ENCODE measurements at places on chromosomes 11 and 22. TPM values are rescaled to one million over a fixed set of nuclear protein-coding genes. Genes with fewer than 3 reads are reported as not detected.
A peak's percentile ranks its signal among the peaks of the same experiment; 100 is the strongest.

DNA sequence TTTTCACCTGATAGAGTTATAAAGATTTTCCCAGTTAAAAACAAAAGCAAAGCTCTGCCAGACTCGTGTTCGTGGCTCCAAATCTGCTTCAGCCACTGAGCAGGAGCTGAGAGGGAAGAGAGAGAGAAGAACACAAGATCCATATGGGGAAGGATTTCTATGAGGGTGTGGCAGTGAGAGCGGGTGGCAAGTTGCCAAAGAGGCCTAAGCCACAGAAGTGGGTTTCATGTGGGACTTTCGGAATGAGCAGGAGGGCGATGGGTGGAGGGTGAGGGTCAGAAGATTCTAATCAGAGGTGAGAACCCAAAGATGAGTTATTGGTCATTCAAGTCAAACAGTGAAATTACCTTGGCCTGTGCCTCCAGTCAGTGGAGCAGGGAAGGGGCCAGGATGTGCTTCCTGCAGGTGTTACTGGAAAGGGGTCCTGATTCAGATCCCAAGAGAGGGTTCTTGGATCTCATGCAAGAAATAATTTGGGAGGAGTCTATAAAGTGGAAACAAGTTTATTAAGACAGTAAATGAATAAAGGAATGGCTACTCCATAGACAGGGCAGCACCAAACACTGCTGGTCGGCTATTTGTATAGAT is 40.5 kb upstream of the TOP3B start:
- no peak for DNase-seq

DNA sequence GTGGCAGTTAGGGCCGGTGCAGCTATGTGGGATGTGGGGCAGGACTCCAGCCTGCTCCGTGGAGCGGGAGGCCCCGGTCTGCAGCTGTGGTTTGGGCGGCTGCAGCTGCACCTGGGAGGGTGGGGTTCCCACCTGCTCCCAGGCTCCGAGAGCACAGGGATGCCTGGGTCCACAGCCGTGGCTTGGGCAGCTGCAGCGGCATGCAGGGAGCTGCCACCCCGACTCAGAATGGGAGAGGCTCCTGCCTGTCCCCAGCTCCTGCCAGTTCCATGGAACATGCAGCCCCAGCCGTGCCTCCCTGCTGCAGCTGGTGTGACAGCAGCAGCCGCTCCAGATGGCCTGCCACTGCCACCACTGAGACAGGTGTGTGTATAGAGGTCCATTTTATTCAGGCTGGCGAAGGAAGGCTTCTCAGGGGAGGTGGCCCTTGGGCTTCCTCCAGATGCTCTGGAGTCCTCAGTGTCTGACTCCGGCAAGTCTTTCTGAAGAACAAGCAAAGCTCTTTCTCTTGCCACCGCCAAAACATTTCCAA is 21.8 kb upstream of the UPK3A start:
- no peak for DNase-seq

DNA sequence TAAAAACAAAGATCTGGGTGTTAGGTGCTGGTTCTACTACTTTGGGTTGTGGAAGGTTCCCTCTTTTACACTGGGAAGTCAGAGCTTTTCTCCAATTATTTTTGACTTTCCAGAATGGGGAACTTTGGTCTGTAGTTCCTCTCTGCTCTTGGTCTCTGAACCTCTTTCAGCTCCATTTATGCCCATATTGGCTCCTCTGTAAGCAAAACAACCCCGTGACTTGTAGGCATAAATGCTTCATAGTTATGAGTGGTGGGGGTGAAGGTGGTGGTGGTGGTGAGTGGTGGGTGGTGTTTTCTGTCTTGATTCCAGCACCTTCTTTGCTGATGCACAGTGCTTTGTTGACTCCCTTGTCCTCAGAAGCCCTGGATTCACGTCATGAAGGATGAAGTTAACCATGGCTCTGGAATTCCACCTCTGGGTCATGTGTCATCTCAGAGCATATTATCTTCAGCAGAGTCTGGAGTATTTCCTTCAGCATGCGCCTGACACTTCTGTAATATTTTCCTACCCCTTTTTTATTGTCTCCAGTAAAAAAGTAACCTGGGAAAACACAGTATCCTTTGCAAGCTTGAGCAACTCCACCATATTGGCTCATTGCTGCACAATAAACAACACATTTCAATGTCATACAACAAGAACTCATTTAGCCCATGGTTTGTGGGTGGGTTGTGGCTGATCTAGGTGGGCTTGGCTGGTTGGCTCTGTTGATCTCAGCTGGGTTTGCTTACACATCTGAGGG is 24.1 kb upstream of the GRK3 start:
- no peak for DNase-seq

- DNase-seq, result no peak
Measured at GRCh38 chr22:44326491-44326885, 13.7 kb upstream of the SHISAL1 start.

DNA sequence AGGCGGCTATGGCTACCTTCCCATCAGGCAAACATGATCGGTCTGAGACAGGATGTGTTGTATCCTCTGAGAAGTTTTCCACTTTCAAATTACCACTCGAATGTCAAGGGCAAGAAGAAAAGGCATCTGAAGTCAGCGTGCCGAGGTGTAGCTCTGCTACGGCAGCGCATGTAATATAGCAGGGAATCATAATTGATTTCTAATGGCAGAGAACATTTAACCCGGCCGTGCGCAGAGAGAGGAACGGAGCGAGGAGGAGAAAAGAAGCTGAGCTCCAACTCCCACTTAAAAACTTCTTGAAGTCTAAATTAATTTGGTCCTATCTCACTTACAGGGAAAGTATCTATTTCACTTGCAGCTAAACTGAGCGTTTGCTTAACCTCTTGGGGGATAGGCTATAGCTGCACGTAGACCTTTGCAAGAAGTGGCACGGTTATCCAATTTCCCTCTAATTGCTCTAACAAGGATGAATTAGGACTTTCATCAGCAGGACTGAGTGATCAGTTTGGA is 137.3 kb upstream of the KIRREL3 start:
- no peak for DNase-seq

- DNase-seq, result no peak
Measured at GRCh38 chr22:29813563-29813962, 24.5 kb downstream of the ASCC2 start.

- DNase-seq, result no peak
Measured at GRCh38 chr22:31148488-31148887, 8.2 kb upstream of the PLA2G3 start.

DNA sequence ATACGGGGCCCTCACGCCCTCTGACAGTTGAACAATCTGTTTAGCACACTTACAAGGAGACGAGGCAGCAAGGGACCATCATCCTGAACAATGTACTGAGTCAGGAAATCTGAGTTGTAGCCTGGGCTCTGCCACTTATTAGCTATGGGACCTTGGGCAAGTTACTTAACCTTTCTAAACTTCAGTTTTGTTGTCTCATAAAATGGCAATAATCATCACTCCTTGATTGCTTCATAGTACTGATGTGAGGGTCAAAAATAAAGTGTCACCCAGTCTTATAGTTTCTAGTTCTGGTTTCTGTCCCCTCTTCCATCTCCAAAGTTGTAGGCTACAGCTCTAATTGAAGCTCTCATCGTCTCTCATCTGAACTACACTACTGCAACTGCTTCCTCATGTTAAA is 46.7 kb downstream of the RELT start:
- DNase-seq, result no peak

DNA sequence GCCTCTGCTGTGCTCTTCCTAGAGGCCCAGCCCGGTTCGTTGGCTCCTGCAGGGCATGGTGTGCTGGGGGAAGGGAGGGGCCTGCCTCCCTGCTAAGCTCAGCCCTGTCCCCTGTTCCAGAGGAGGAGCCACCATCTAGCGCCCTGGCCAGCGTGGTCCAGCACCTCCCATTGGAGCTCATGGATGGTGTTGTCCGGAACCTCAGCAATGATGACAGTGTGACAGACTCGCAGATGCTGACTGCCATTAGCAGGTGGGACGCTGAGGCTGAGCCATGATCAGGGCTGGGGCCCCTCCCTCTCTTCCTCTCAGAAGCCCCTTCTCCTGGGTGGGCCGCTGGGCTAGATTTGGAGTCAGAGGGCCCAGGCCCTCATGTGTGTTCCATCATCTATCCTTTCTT is 9.1 kb downstream of the USP35 start:
- no peak for DNase-seq

GRCh38 chr11:32044158-32044863 is 46.6 kb upstream of the RCN1 start:
- DNase-seq, result no peak

DNA sequence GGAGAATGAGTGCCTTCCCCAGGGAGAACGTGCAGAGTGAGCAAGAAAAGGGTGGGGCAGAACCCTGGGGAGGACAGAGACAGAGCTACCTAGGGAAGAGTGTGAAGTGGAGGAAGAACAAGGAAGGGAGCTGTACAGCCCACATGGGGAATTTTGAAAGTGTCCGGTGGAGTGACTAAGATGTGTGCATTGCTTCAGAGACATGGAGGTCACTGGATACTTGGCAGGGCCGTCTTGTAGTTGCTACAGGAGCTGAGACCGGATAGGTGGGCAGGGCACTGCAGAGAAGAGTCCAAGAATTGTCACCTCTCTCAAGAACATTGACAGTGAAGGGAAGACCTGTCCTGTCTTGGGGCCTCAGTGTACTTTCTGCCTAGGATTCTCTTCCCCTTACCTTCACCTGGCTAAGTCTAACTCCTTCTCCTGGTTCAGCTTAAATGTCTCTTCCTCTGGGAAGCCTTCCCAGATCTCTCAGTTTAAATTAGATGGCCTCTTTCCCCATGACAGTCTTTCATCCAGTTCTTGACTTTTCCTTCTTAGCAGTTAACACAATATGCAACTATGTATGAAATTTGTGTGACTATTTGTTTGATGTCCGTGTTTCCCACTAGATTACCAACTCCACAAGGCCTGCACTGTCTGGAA is 9.2 kb upstream of the P2RY6 start:
- DNase-seq, result no peak

DNA sequence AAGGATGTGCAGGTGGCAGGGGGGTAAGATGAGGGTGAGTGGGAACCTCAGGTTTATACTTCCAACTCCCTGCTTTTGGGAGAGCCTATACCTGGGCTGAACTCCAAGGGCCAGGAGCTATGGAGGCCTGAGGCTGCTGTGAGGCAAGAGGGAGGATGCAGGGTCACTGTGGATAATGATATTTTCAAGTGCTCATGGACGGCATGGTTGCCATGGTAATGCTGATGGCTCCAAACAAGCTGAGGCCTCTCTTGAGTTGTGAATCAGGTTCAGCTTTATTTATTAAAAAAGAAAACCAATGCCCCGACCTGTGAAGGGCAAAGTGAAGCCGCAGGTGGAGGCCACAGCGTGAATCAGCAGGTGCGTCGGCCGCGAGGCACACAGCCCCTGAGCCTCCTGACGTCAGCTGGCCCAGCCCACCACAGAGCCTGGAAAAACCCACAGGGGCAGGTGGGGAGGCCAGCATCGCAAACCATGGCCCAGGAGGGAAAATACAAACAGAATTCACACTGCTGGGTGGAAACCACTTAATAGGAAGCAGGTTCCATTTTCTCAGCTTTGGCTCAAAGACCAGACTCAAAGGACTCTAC is 17.4 kb upstream of the CREB3L1 start:
- no peak for DNase-seq

DNA sequence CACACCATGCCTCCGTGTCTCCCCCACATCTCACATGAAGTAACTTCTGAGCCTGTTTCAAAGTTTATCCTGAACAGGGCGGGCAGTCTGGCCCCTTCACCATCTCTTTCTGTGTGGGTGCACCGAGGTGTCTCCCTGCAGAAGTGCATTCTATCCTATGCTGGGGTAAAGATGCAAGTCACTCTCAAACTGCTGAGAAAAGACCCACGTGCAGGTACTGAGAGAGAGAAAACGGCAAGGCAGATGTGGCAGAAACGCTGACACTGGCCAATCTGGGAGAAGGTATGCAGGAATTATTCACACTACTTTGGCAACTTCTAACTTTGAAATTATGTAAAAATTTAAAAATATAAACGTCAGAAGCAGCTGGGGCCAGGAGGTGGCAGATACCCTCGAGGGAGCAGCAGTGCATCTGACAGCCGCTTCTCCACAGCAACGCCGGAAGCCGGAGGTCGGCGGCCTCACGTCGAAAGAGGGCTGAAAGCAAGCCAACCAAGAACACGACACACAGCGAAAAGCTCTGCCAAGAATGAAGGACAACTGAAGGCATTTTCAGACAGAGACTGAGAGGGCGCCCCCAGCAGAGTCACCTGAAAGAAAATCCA is 34.2 kb upstream of the MOB2 start:
- no peak for DNase-seq

DNA sequence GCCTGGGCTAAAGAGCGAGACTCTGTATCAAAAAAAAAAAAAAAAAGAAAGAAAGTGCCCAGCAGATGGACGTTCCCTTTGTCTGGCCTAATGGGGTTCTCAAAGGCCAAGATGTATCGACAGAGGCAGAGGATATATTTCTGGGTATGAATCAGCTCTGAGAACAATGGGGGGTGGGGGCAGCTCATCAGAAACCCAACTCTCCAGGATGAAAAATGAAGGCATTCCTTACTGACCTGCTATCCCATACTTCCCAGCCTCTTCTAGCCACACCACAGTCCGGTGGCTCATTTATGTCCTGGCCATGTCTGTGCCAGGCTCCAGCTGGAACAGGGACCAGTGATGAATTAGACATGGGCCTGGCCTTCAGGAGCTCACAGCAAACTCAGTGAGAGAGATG is 15.2 kb upstream of the POLD3 start:
- no peak for DNase-seq

DNA sequence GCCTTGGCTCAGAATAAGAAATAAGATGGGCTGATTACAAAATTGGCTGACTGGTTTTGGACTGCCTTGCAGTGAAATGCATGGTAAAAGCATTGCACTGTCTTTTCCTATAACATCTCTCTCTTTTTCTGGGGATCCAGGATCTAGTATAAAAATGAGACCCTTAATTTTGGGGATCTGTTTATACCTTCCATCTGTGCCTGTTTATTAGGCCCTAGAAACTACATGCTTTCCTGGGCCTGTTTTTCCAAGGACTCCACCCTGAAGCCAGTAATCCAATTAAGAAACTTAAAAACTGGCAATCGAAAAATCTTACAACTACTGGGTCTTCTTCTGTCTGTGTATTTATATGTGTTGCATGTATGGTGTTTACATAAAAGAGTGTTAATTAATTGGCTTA is 14.5 kb downstream of the HORMAD2 start:
- no peak for DNase-seq

- peak; percentile 34 for DNase-seq
Measured at GRCh38 chr11:130131961-130132850, 27.4 kb upstream of the ST14 start.

GUCD1 gene
- 306 TPM for total RNA-seq

TRPT1 gene
- total RNA-seq, result 33.1 TPM

TMEM191B gene
- total RNA-seq, result 1.3 TPM

KCTD14 gene
- total RNA-seq, result 0.27 TPM

OR4A5 gene
- total RNA-seq, result not detected

BIK gene
- 0.81 TPM for total RNA-seq

IL10RA gene
- 11.8 TPM for total RNA-seq

All from hematopoietic multipotent progenitor cell (in vitro differentiated cells).